ENCODE measurements at places on chromosomes 12 and 14.

DNA sequence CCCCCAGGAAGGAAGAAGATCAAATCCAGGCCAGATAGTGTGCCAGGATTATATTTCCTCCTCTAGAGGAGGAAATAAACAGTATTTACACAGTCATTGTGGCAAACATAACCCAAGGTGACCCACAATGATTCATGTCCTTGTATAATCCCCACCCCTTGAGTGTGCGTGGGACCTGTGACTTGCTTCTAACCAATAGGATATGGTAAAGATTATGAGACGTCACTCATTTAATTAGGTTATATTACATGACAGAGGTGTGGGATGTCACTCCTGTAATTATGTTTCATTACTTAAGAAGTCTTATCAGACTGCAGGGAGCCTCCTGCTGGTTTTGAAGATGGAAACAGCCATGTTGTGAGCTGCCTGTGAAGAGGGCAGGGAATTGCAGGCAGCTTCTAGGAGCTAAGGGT lies 12.2 kb upstream of the CATSPERB start:
- DNase-seq, result no peak

- DNase-seq, result no peak
Observed at GRCh38 chr14:61560323-61560722, 135.0 kb upstream of the HIF1A start.

GRCh38 chr12:109541413-109541726 lies 31.9 kb downstream of the MMAB start:
- no peak for DNase-seq

- no peak for DNase-seq
Observed at GRCh38 chr14:55577229-55577628, 2.8 kb upstream of the KTN1 start.

DNA sequence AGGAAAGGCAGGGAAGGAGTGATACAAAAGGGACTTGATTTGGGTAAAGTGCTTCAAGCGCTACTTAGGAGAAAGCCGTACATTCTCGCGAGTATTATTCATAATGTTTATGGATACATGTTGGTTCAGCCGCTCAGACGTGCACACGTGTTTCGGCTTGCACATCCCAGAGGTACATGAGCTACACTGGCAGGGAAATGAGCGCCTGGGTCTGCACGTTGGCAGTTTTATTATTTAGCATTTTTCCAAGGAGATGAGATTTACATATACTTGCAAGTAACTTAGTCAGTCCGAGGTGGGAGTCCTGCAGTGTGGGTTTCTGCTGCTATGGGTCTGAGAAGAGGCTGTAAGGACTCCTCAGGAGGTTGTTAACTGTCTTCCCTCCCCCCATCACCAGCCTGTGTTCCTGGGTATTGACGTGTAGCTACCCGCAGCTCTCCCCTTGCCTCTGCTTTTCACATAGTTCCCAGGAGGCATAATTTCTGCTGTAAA lies 1.5 kb downstream of the PRKCH start:
- no peak for DNase-seq

GRCh38 chr14:46248001-46248630 lies 403.5 kb downstream of the RPL10L start:
- no peak for DNase-seq

DNA sequence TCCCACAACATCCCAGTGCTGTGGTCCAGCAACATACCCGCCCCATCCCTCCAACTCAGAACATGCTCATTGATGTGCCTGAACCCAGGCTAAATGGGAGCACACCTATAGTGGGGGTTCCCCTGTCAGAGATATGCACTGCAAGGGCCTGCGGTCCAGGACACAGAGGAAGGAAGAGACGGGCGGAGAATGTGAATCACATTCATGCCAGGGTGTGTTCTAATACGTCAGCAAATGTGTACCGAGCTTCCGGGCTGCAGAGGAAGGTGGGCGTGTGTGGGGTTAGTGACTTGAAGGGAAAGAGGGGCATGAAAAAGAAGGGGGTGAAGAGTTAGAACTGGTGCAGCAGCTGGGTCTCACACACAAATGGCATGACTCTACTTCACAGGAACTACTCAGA lies 83.7 kb downstream of the DPF3 start:
- peak; percentile 20 for DNase-seq

GRCh38 chr12:57519796-57520052 lies 590 bp downstream of the DDIT3 start:
- peak; percentile 8 for DNase-seq

DNA sequence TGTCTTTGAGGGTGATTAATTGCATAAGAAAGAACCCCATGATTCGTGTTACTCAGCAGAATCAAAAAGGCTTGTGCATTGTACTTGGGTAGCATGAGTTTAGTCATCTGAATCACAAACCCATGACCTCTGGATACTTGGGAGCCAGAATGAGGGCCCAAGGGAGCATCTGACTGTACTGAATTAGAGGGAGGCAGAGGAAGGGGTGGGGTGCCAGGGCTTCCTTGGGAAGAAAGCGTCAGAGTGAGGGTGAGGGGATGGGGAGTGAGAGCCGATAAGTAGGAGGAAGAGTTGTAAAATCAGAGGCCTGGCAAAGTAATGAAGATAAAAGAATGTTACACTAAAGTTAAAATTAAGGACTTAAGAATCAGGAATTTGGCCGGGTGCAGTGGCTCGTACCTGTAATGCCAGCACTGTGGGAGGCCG lies 29.8 kb downstream of the GPRC5D start:
- no peak for DNase-seq

DNA sequence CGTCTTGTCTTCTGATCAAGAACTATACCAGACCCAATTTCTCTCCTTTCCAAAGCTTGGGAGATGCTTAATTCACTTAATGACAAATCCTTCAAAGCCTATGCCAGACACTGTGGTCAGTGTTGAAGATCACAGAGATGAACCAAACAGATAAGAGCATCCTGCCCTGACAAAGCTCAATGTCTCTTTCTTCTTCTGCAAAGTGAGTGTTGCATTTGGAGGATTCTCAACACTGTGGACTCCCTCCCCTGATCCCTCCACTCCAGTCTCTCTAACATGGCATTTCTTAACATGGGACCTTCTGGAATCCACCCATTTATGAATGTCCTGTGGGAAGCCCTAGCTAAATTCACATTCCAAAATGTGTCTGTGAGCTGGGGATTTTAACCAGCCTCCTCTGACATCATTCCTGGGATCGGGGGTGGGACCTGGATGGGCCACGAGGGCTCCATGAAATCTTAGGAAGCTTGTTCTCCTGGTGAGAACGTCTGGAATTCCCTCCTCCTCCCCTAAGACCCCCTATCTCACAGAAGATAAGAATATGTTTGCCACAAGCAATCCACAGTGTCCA lies 20.3 kb downstream of the SYNE3 start:
- no peak for DNase-seq

DNA sequence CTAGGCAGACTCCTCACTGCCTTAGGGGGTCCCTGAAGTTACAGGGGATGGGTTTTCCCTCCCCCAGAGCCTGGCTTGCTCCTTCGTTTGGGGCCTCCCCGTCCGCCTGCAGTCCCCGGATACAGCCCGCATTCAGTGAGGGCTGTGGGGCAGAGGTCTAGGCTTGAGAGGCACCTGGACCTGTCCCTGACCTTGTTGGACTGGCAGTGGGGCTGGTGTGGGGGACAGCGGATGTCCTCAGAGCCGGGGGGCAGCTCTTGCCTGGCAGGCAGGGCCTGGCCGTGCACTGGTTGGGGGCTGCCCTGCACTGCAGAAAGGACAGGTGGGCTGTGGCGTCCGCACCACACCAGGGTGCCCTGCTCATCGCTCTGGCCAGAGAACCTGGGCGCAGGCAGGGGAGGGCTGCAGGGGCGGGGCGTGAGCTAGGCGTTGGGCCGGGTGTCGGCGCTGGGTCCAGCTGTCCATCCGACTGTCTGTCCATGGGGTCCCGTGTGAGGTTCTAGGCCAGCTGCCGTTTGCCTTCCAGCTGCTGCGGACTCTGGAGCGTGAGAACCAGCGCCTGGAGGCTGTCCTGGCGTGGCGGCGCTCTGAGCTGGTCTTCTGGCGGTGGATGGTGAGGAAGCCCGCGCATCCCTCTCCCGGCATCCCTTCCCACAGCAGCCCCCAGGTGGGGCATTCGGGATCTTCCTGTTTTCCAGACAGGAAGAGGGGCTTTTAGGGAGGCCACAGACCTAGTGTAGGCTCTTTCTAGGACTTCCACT lies 6.0 kb downstream of the TEDC1 start:
- DNase-seq, result no peak

DNA sequence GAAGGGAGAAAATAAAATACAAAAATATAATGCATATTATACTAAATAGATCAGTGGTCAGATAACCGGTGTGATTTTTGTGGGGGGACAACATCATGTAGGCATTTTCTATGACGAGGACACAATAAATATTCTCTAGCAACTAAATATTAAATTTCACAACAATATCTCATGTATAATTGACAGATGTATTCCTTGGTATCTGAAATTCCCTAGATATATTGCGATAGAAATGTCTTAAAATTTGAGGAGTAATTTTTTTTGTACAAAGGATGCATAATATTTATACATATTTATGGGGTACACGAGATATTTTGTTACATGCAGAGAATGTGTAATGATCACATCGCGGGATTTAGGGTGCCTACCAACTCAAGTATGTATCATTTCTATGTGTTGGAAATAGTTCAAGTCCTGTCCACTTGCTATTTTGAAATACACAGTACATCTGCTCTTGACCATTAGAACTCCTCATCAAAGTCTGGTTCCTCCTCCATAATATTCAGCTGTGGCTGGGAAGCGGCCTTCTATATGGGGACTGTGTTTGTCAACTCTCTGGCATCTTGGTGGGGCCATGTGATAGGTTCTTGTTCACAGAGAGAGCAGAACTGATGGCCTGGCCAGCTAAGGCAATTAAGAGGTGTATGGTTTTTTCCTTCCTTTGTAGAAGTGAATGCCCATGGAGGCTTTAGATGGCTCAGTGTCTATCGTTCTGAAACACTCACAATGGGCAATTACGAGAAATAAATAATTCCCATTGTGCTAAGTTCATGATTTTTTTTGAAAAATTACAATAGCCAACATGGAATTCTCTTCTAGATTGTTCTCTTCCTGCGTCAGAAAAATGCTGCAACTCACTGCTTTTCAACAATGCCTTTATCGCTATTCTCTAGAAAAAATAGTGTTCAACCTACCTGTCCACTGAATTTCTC lies 8.8 kb downstream of the A2M start:
- no peak for DNase-seq

DNA sequence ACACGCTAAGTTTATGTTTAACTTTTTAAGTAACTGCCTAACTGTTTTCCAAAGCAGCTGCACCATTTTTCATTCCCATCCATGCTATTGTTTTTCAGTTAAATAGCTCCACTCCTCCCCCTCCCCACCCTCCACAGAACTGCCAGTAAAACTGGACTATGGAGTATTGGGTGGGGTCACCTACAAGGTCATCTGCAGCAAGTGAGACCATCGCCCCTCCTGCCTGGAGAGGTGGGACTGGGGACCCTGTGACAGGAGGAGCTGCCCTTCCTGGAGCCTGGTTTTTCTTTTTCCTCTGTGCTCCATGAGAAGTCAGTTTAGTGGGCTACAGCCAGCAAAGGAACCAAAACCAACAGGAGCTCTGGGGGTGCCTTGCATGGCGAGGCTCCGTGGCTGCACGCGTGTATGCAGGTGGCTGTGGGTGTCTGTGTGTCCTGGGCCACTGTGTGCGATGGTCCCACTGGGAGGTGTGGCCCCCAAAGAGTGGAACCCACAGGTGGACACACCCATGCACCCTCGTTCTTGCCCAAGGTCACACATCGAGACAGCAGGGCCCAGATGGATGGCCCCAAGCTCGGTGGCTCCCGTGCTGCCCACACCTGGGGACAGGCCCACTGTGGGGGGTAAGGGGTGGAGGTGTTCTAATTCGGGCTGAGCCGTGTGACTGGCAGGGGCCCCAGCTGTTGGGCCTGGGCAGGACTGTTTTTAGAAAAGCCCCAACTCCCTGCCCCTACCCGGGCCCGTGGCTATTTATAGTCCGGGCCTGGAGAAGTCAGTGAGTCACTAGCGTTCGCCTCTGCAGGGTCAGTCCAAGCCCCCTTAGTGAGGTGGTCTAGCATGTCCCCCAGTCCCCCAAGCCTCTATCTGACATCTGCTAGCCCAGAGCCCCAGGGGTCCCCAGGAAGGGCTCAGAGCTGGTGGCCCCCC lies 2.3 kb upstream of the ADSS1 start:
- no peak for DNase-seq

DNA sequence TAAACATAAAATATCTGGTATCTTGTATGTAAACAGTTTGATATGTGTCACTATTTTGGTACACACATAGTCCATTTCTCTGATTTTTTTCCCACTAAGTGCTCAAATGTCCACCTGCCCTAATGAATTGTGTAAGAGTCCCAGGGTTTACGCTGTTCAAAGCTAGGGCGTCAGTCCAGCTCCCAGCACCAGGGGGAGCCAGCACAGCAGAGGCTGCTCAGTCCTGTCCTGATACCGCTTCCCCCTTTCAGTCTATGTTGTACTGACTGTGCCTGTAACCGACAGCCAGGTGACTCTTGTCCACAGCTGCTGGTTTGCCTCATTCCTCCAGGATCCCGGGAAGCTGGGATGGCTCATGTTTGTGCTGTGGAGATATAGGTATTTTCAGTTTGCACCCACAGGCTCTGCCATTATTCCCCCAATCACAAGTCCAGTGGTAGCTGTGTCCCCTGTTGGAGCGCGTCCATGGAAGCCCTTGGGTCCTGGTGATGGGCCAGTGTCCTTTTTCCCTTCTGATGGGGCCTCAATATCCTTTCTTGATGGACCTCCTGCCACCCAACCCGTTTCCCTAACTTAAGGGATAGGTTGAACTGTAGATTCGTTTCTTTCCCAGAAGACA lies 242.0 kb downstream of the NEDD1 start:
- DNase-seq, result no peak

GRCh38 chr12:6684609-6685008 lies 4.6 kb downstream of the ZNF384 start:
- no peak for DNase-seq

DNA sequence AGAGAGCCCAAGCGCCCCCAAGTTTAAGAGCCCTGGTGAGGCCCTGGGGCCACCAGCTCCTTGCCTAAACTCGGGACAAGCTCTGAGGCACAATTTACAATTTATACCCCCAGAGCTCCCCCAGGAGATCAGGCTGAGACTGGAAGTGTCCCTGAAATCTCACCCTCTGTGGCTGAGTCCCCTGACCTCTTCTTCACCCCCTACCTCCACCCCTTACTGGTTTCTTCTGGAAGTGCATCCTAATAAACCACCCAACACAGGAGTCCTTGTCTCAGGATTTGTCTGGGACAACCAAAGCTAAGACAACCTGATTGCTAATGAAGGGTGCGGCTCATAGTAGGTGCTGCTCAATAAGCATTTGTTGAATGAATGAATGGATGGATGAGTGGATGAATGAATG lies 206.4 kb downstream of the BCL11B start:
- no peak for DNase-seq
